8988T (cell line): ENCODE measurements at places on chromosomes 16 and 17.

DNA sequence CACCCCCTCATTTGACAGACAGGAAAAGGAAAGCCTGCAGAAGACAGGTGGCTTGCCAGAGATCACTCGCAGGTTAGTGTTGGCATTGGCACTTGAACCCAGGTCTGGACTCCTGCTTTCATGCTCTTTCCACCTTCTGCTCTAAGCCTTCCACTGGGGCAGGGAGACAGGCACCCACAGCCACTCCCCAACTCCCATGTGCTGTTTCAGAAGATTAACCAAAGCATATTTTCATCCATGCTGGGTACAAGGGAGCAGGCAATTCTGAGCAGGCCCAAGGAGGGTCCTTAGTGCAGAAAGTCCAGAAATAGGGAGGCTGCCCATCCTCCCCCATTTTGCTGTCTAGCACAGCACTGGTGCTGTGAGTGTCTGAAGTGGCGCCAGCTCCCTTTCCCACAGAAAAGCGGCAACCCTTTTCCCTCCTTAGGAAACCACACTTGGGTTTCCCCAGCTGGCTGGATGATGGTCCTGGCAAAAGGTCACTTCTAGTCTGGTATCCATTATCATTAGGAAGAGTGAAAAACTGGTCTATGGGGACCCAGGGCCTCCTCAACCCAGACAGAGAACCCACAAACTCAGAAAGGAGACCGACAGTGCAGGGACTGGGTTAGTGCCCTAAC is 2.0 kb upstream of the CAVIN1 start:
- DNase-seq, result no peak

GRCh38 chr16:30769379-30770089 is 7.4 kb downstream of the RNF40 start:
- no peak for DNase-seq

DNA sequence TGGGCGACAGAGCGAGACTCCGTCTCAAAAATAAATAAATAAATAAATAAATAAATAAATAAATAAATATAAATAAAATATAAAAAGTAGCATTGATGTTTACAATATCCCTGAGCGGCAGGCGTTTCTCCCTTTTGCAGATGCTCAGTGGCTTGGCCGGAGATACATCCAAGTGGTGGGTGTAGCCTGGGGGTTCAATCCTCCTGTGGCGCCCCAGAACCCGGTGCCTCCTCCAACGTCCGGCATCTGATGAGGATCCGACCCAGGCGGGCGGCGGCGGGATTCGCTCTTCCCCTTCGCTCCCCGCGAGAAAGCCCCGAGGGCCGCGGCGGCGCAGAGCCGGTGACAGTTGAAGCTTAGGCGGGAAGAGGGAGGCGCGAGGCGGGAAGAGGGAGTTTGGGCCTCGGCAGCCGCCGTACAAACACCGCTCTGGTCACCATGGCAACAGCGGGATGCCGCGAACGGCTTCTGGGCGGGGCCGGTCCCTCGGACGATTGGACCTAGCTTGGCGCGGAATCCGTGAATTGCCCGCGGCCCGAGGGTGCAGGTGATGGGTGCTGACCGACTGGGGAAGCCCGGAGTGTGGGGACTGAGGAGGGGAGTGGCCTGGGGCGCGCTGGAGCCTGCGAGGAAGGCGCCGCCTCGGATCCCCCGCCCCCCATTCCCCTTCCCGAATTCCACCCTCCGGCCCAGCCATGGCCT is 12.7 kb upstream of the ALDOA start:
- peak; percentile 69 for DNase-seq

DNA sequence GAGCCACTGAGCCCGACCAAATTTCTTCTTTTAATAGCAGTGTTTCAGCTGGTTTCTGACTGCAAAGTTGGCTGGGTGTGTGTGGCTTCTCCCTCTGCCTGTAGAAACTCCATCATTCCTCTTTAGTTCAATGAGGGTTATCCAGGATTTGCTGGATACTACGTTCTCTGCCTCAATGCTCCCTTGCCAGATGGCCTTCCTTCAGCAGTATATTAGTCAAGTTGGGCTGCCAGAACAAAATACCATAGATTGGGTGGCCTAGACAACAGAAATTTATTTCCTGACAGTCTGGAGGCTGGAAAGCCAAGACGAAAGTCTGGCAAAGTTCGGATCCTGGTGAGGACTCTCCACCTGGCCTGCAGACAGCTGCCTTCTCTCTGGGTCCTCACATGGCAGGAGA is 103.7 kb downstream of the NOG start:
- DNase-seq, result no peak

DNA sequence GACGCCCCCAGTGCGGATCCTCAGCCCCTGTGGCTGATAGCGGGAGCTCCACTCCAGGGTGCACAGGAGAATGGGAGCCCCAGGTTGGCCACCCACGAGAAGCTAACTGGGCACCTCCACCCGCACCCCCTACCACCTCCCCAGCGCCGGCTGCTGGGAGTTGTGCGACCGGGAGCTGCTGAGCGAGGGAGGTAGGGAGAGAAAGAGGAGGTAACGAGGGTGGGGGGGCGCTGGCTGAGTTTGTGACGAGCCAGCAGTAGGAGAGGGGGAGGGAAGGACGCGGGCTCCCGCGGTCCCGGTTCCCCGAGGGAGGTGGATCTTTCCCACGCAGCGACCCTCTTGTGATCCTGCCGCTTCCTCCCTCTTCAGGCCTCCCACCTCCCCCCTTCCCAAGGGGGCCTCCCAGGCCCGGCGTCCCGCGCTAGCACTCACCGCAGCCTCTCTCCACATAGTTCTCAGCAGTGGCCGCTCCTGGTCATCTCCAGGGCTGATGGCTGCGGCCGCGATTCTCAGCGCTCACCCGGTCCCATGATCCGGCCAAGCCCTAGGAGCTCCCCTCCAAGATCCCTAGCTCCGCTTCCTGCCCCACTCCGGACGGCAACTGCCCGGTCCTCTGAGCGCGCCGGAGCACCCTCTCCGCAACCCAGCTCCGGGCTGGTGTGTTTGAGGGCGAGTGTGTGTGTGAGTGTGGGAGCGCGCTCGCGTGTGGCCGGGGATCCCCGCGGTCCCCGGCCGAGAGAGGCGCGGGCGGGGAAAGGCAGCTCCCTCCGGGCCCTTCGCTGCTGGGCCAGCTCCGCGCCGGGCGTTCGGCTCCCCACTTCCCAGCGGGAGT is at the start of gene GRIN2A:
Gene GRIN2A, minus strand, starts transcription at position 207 of the 832 bp plus-strand sequence. CDS start 2,017 bp downstream, outside the sequence.
- DNase-seq, result no peak

GRCh38 chr16:12201866-12202265 is 225.3 kb downstream of the SNX29 start:
- no peak for DNase-seq

GRCh38 chr17:35312790-35313711 is 60.4 kb downstream of the SLFN11 start:
- DNase-seq, result no peak

- DNase-seq, result no peak
Observed at GRCh38 chr16:12489357-12489990, 314.2 kb downstream of the CPPED1 start.

- DNase-seq, result no peak
Observed at GRCh38 chr17:36641877-36642845, 40.8 kb downstream of the MRM1 start.

- no peak for DNase-seq
Observed at GRCh38 chr17:80750263-80750662, 205.6 kb downstream of the RPTOR start.

- no peak for DNase-seq
Observed at GRCh38 chr17:44759916-44760243, 1.1 kb downstream of the ADAM11 start.

GRCh38 chr17:67974598-67975066 is 21.6 kb downstream of the C17orf58 start:
- no peak for DNase-seq

- DNase-seq, result peak; percentile 73
Observed at GRCh38 chr16:80027007-80027965, 426.7 kb upstream of the MAF start.

DNA sequence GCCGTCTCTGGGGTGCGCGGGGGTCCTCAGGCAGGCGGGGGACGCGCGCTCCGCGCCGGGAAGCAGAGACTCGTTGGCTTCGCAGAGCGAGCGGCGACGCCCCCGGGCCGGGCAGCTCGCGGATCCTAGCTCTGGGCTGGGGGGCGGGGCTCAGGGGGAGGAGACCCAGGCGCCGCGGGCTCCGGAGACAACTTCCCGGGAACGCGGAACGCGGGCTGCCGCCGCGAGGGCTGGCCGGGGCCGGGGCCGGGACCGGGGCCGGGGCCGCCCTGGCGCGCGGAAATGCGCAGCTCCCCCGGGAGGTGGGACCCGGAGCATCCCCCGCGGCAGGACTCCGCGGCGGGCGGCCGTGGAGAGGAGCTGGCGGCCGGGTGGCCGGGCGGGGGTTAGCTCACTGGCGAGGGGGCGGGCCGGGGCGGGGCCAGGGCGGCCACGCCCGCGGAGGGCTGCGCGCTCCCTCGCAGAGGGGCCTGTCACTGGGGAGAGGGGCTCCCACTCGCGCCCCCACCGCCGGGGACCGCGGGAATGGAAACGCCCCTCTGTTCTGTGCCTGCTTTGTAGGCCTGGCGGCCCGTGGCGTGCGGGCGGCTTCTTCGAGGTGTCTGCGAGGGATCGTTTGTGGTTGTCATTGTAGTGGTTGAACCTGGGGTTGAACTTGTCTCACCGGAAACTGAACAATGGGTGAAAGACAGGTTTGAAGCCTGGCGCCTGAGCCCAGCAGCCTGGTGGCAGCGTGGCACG is at the start of gene GAS7:
Gene GAS7, minus strand, starts transcription at position 98 of the 741 bp plus-strand sequence.
- no peak for DNase-seq

GRCh38 chr17:3003296-3004149 is 59.9 kb downstream of the OR1D5 start:
- no peak for DNase-seq

DNA sequence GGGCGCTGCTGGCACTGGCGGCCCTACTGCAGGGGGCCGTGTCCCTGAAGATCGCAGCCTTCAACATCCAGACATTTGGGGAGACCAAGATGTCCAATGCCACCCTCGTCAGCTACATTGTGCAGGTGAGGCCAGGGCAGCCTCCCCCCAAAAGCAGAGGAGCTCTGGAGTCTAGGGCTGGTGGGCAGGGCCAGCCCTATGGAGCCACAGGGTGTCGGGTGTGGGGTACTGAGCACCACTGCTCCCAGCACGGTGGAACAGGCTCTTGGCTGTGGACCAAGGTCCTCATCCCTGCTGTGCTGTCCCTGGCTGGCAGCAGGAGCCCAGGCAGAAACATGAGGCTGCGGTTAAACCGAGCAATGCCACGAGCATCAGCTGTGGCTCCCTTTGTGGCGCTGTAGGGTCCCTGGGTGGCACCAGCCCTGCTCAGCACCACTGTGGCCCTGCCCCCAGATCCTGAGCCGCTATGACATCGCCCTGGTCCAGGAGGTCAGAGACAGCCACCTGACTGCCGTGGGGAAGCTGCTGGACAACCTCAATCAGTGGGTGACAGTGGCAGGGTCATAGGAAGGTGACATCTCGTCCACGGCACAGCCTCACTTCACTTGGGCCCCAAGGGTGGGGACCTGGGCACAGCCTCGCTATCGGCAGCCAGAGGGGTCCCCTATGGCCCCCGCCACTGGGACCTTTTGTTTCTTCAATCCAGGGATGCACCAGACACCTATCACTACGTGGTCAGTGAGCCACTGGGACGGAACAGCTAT is 1.1 kb downstream of the DNASE1 start:
- no peak for DNase-seq

- DNase-seq, result no peak
Observed at GRCh38 chr16:1311212-1311737, 1.8 kb downstream of the UBE2I start.

GRCh38 chr17:64343833-64344637 is 46.6 kb downstream of the PECAM1 start:
- DNase-seq, result no peak

DNA sequence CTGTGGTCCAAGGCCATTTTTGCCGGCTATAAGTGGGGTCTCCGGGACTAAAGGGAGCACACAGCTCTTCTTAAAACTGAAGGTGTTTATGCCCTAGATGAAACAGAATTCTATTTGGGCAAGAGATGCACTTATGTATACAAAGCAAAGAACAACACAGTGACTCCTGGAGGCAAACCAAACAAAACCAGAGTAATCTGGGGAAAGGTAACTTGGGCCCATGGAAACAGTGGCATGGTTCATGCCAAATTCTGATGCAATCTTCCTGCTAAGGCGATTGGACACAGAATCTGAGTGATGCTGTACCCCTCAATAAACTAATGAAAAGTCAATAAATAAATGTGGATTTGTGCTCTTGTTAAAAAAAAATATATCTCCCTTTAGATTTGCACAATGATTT is 20.2 kb upstream of the SHISA9 start:
- no peak for DNase-seq

GRCh38 chr17:43905400-43905984 is 1.8 kb downstream of the MPP2 start:
- no peak for DNase-seq

- no peak for DNase-seq
Observed at GRCh38 chr17:31385428-31386285, 5.8 kb upstream of the RAB11FIP4 start.

GRCh38 chr16:1102333-1102700 is 6.3 kb upstream of the C1QTNF8 start:
- DNase-seq, result no peak

- DNase-seq, result no peak
Observed at GRCh38 chr16:13332713-13333255, 431.4 kb downstream of the SHISA9 start.

GRCh38 chr16:17224879-17225281 is 245.9 kb downstream of the XYLT1 start:
- DNase-seq, result no peak

GRCh38 chr17:15944759-15945526 is at the start of gene ADORA2B:
TSS of gene ADORA2B (plus strand) at chr17:15945130. CDS start at chr17:15945249, 119 bp downstream.
- peak; percentile 95 for DNase-seq

- no peak for DNase-seq
Observed at GRCh38 chr17:74520016-74520434, 11.2 kb downstream of the CD300LB start.

- no peak for DNase-seq
Observed at GRCh38 chr17:57939797-57940196, 15.4 kb downstream of the CUEDC1 start.

DNA sequence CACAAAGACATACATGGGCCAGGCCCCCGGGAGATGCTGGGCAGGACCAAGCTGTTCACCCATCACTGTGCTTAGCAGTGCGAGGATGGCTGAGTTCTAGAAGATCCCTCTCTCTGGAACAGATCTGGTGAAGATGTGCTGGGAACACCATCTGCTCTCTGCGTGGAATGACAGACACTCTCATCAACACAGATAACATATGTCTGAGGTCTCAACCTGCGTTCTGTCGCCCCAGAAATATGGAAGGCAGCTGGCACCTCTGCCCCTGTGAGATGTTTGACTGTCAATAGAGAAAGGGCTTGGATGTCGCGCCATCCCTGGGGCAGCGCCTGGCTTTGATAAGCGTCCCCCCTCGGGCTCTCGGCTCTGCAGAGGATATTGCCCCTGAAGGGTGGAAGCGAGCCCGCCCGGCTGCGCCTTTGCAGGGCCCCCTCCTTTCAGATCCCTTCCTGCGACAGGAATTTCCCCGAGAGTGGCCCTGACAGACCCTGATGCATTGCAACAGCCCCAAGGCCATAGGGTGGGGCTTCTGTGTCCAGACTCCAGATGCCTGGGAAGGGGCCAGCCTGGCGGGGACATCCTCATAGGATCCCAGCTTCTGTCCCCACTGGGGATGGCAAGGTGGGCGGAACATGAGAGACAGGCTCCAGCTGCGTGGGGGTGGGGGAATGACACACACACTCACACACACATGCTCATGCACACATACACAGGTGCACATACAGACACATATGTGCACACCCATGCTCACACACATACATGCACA is 86.9 kb upstream of the ZNF469 start:
- DNase-seq, result peak; percentile 17

- no peak for DNase-seq
Observed at GRCh38 chr17:28712032-28712704, 480 bp upstream of the PROCA1 start.
